ENCODE measurements at places on chromosomes 3 and 15.

DNA sequence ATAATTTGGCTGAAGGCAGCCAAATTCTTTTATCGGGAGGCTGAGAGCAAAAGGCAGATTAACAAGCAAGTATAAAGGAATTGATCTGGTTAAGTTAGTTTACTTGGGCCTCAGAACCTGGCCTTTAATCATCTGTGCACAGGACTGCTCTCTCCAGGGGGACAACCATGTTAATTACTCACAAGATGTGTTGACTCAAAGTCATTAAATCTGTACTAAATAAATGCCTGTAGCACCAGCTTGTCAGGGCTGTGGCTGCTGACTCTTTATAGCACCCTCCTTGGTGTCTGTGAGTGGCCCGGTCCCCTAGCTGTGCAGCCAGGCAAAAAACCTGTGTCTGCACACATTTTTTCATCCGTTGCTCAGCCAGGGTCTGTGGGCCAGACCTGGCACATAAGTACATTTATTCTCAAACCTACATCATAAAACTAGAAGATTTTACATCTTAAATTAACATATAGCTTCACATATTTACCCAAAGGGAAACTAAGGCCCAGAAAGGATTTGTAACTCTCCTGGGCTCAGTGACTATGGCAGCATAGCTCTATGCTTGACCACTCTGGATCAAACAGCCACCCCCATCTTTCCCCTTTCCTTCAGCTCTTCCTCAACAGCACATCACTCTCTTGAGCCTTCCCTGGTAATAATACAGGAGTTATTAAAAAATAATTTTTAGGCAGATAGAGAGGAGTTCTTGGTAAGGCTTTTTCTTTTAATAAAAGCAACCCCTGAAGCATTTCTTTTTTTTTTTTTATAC lies 51.4 kb downstream of the NCEH1 start:
- DNase-seq, result no peak

- DNase-seq, result no peak
Measured at GRCh38 chr3:58044691-58045483, 36.7 kb downstream of the FLNB start.

DNA sequence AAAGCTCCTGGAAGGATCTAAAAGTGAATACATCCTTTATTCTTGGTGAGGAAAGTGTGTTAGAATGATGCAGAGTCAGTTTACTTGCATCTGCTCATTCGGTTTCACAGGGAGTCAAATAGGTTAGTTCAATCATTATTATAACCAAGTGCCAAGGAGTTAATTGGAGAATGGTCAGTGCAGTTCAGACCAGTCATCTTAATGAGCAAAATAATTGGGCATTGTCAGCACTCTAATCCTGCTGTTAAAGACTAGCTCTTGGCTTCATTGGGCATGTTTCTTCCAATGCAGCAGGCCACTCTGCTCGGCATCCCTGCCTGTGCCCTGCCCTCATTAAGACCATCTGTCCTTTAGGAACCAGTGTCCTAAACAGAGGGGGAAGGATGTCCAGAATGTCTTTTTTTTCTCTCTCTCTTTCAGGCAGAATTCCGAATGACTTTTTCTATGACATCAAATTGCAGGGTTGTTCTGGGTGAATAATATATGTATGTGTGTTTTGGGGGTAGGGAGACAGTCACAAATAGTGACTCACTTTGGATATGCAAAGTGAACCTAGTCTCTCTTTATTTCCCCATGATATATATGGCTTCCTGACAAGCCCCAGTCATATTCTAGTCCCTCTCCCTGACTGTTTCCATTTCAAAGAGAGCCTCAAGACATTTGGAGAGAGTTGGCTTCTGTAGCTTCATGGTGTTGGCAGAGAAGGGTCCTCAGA lies 205.4 kb upstream of the TRIM42 start:
- no peak for DNase-seq

- DNase-seq, result no peak
Measured at GRCh38 chr3:155270063-155270462, 23.4 kb downstream of the STRIT1 start.

GRCh38 chr3:80215191-80215590 lies 447.4 kb upstream of the ROBO1 start:
- no peak for DNase-seq

DNA sequence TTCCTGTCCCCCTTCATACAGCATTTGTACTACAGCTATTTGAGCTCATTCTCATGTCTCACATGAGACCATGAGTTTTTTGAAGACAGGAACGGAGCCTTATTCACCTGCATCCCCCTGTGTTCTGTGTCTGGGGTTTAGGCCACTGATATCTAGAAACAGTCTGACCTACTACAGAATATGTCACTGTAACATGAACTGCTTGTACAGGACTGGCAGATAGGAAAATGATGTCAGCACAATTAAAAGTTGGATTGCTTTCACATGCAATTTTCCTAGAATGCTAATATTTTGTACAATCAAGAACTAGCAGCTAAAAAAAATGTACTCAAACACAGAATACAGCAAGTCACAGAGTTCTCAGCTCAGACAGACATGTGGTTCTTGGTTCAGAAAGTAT lies 90.8 kb upstream of the FGF12 start:
- DNase-seq, result no peak

GRCh38 chr3:171943262-171944117 lies 95.9 kb upstream of the FNDC3B start:
- no peak for DNase-seq

DNA sequence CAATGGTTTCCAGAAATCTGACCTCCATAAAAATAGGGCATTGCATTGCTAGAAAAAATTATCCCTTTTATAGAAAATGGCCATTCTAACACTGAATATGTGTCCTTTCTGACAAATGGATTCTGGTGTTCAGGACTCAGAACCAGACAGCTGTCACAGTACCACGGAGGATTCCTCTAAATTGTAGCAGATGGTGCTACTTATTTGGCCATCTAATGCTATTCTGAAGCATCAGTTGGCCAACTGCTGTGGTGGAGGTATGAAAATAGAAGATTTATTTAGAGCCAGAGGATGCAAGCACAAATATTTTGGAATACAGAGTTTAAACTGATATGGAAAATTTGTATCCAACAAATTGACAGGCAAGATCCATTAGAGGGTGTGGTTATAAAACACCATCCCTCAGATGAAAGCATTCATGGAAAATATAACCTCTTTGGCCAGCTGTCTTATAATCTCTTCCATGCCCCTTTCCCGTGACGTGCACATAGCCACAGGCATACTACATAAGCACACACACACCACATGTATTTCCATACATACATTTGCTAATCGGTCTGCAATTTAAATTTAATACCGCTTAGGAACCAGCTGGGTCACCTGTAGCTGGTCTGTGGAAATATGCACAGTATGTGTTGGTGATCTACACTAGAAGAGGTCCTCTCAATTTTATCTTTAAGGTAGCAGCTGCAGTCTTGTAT lies 302.7 kb upstream of the KCNMB2 start:
- no peak for DNase-seq

GRCh38 chr15:67854358-67854757 lies 14.5 kb upstream of the RNU6-1 start:
- no peak for DNase-seq

DNA sequence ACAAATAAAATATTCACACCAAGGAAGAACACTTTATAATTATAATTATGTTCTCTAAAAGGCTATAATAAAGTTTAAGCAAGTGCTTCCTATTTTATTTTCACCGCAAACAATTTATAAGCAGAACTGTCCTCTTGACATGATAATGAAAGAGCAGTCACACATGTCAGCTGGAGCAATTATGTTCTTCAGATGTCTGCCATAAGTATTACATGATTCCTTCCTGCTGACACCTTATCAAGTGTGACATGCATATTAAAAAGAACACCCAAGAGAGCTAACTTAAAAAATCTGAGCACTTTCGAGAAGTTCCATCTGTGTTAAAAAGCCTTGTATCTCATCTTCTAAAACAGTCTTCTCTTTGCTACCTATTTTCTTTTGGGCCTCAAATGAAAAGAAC lies 249.5 kb downstream of the SQOR start:
- no peak for DNase-seq

- no peak for DNase-seq
Measured at GRCh38 chr3:171972871-171973348, 66.5 kb upstream of the FNDC3B start.

- no peak for DNase-seq
Measured at GRCh38 chr3:48320996-48321395, 12.5 kb downstream of the SPINK8 start.

DNA sequence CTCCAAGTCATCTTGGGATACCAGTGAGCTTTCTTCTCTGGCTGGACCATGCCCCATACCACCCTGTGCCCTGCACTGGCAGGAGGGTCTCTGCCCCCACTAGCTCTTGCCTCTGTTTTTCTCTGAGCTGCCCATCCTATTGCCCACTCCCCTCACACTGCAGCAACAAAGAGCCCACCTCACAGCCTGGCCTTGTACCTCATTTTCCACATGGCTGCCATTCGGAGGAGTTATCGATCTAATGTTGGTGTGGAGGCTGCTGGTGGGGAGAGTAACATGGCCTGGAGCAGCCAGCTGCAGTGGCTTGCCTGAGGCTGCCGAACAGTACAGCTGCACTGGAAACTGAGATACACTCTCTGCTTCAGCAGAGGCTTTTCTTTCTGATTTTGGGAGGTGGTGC lies 65.7 kb upstream of the AGBL1 start:
- DNase-seq, result no peak

DNA sequence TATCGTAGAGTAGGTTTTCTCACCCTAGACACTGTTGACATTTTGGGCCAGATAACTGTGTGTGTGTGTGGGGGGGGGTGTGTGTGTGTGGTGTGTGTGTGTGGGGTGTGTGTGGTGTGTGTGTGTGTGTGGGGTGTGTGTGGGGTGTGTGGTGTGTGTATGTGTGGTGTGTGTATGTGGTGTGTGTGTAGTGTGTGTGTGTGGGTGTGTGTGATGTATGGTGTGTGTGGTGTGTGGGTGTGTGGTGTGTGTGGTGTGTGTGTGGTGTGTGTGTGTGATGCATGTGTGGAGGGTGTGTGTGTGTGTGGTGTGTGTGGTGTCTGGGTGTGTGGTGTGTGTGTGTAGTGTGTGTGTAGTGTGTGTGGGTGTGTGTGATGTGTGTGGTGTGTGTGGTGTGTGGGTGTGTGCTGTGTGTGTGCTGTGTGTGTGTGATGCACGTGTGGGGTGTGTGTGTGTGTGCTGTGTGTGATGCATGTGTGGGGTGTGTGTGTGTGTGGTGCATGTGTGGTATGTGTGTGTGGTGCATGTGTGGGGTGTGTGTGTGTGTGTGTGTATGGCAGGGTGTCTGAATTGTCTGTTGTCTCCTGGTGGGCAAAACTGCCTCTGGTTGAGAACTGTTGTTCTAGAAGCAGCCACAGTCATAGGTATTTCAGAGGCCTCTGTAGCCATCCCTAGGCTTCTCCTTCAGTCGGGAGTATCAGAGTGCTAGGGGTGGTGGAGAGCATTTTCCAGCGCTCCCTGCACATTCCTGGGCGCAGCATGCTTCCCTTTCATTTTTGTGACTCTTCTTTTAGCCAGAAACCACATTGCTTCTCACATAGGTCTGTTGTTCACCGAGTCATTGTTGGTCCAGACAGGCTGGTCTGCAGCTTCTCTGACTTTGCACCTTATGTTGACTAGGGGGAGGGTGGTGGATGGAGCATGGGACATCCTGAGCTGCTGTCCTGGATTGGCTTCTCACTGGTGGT lies 84.4 kb downstream of the THSD4 start:
- no peak for DNase-seq

DNA sequence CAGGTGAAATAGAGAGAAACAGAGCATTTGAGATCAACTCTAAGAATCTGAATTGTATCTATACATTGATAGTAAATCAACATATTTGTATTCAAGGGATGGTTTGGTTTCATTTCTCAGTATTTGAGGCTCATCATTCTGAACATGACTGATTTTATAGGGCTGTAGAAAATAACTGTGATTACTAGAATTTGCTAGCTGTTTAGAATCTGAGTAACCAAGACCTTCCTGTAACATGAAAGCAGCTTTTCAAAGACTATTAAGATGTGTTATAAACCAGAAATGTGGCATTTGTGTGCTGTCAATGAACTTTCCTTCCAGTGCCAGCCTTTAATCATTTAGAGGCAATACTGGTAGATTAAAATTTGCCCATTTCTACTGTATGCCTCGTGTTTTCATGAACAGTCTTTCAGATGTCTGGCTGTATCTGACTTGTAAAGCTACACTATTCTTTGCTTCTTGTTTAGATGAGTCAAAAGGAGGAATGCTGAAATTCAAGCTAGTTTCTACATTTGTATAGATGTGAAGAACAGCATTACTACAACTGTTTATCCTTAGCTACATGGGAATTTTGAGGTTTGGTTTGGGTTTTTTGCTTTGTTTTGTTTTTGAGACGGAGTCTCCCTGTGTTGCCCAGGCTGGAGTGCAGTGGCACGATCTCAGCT lies 137.3 kb upstream of the BHLHE40 start:
- no peak for DNase-seq

DNA sequence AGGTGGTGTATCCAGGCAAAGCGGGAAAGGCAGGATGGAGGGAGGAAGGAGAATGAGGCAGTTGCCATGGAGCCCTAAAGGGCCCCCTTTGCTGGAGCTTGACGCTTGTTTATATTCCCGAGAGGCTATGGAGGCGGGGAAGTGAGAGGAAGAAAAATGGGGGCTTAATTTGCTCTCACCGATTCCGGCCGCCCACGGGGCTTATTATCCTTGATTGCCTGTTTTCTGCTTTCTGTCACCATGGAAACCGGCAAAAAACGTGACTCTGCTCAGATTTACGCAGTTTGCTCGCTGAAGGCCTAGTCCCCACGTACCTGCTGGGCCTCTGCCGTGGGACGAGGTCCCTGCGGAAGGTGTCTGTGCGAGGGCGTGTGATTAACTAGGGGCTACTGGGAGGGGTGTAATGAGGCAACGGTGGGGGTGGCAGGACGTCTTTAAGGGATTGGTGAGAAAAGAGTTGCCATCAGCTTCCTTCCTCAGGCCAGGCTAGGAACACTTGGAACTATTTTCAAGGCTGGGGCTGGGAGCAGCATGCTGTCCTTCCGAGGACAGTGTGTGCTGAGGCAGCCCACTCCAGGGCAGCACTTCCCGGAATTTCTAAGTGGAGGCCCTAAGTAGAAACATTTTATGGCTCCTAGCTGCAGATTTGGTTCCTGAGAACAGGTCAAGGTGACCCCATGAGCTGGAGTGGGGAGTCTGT lies 110.8 kb upstream of the NDN start:
- no peak for DNase-seq

All from NCI-H2171 (cell line).